Brain pericyte (primary cell): ENCODE measurements at places on chromosomes 6 and 20.

- DNase-seq = no peak
Observed at GRCh38 chr6:83071023-83071422, 3.6 kb downstream of the DOP1A start.

- no peak for DNase-seq
Observed at GRCh38 chr6:87870556-87870955, 168.5 kb upstream of the AKIRIN2 start.

GRCh38 chr6:1263039-1263849, 48.7 kb upstream of the FOXQ1 start:
- no peak for DNase-seq

DNA sequence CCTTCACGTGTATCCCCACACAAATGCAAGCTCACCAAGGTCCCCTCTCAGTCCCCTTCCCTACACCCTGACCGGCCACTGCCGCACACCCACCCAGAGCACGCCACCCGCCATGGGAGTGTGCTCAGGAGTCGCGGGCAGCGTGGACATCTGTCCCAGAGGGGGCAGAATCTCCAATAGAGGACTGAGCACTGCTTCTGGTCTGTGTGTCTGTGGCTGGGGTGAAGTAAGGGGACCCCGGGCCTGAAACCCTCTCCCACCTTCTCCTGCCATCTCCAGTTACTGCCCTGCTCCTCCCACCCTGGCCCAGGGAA, 8.3 kb downstream of the MYL9 start:
- no peak for DNase-seq

DNA sequence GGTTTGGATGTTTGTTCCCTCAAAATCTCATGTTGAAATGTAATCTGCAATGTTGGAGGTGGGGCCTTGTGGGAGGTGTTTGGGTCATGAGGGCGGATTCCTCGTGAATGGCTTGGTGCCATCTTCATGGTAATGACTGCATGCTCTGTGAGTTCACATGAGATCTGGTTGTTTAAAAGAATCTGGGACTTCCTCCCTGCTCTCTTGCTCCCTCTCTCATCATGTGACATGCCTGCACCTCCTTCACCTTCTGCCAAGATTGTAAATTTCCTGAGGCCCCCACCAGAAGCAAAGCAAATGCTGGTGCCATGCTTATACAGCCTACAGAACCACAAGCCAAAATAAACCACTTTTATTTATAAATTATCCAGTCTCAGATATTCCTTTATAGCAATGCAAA, 250.3 kb upstream of the PLN start:
- no peak for DNase-seq

GRCh38 chr20:38790200-38791053, 15.1 kb upstream of the PPP1R16B start:
- no peak for DNase-seq

DNA sequence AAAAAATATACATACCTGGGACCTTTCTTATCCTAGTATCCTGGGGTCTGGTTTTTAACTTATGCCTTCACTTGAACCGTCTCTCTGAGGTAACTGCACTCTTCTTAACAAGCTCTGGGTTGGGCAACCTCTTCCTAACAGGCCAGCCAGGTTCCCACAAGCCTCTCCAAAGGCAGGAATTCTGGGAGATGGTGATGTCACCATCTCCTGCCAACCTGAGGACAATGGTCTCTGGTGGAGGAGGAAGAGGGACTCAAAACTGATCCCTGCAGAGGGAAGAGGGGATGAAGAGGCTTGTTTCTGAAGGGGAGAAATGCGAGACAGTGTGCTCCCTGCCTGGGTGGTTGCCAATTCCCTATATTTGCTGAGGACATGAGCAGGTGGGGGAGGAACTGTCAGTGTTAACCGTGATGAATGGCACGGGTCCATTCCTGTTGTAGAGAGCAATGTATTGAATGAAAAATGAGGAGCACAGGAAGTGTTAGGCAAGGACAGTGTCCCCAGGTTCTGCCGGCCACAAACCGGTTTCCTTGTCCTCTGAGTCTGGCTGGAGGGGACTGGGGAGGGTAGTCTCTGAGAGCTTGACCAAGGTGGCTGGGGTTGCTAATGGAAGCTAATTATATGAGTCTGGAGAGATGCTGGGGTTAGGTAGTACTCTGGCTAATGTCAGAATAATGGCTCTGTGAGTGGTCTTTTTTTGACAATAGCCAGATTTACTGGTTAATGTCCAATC, 95.5 kb downstream of the KCNB1 start:
- DNase-seq = no peak
